ENCODE measurements at places on chromosomes 16 and 17. TPM values are rescaled to one million over a fixed set of nuclear protein-coding genes. Genes with fewer than 3 reads are reported as not detected.

DNA sequence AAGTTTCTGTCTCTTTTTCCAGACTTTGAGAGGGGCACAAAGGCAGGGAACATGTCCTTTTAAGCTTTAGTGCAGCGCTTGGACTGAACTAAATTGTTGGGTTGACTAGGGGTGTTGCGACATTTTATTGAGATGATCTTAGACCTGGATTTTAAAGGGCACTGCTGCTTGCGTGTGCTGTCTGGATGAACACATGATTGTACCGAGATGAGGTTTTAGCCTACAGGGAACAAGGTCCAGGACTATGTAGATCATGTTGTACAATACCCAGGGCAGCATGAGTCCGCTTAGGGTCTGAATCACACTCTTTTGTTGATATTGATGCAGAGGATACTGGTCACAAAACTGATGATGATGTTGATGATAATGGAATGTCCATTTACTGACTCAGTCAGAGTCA is 5.2 kb upstream of the RGS9 start:
- no peak for DNase-seq

GRCh38 chr17:83117583-83117982 is 38.2 kb downstream of the METRNL start:
- peak; percentile 15 for DNase-seq

- DNase-seq, result no peak
Observed at GRCh38 chr16:13999895-14000425, 71.2 kb upstream of the MRTFB start.

GRCh38 chr16:86355951-86356350 is 154.4 kb upstream of the FOXF1 start:
- no peak for DNase-seq

DNA sequence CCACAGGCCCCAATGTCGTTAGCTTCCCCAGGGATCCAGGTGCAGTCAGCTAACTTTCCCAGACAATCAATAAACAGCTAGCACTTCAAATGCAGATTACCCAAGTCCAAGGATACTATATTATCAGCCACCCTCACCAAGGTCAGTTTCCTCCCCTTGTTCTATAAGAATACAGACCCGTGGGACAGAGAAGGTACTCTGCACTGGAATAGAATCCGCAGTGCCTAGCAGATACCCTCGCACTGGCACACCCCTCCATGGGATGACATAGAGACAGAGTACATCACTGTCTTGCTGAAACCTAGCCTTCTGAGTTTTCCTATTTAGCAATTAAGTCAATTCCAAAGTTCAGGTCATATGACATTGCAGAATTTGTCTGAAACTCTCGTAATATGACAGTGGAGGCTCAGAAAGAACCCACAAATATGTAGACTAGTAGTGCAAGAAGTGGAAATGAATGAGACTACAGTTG is 40.0 kb upstream of the ABCA10 start:
- DNase-seq, result peak; percentile 43

- DNase-seq, result no peak
Observed at GRCh38 chr17:77644181-77645071, 314.1 kb upstream of the TNRC6C start.

GRCh38 chr16:83878838-83879237 is 20.1 kb upstream of the MLYCD start:
- DNase-seq, result no peak

DNA sequence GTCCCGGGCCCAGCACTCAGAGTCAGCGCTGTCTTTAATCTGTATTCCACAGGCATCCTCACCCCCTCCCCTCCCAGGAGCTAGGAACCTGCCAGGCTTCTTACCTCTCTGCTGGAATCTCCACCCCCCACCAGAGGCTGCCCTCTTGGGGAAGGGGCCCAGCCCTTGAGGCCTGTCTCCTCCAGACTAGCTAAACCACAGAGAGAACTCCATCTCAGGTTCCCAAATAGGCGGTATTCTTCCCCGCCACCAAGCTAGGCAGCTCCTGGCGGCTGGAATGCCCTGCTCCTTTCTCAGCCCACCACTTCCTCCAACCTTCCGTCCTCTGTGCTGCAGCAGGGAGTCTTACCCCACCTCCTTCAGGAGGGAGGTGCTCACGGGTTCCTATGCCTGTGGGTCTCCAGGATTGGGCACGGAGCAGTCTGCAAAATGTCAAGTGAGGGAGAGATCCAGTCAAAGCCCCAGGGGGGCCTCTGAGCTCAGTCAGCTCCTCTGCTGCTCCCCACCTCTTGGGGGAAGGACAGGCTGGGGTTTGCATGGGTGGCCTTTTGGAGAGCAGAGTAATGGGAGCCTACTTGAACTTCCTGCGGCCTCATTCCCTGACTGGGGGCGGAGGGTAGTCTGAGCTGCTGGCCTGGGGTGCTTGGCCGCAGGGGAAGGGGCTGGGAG is 55.7 kb downstream of the SREBF1 start:
- no peak for DNase-seq

DNA sequence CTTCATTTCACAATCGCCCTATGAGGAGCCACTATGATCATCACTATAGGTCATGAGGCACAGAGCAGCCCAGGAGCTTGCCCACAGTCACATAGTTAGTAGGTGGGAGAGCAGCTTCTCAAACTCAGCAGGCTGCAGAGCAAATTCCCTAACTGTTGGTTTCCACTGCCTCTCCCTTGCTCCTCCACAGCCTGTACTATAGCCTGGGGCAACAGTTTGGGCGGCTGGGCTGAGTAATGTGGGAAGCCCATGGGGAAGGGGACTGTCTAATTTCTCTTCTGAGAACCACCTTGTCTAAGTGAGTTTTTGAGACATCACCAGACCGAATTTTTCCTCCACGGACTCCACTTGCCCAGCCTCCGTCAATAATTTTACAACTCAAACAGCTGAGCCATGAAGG is 73.4 kb upstream of the GPR139 start:
- DNase-seq, result no peak

GRCh38 chr16:81808933-81809480 is 29.9 kb downstream of the PLCG2 start:
- DNase-seq, result no peak

- DNase-seq, result peak; percentile 88
Observed at GRCh38 chr16:85238233-85238647, 126.0 kb upstream of the CIBAR2 start.

The GUCY2D gene
- 0.35 TPM for total RNA-seq

The CYB5B gene
- 65.5 TPM for total RNA-seq

The TPSAB1 gene
- total RNA-seq, result 9.4 TPM

The HS3ST4 gene
- not detected for total RNA-seq

The TVP23A gene
- total RNA-seq, result 0.41 TPM

The KRT16 gene
- total RNA-seq, result not detected
